ENCODE measurements at places on chromosomes 12 and 14. TPM values are rescaled to one million over a fixed set of nuclear protein-coding genes. Genes with fewer than 3 reads are reported as not detected.

Gene TC2N
- 18.4 TPM for total RNA-seq

Gene CLEC9A
- total RNA-seq = not detected

Gene BICDL1
- 15.5 TPM for total RNA-seq

Gene NID2
- total RNA-seq = 106 TPM

Gene USP15
- 62.7 TPM for total RNA-seq

Gene SSPN
- total RNA-seq = 8.5 TPM

Gene AICDA
- total RNA-seq = 0.30 TPM

Gene MYF5
- total RNA-seq = not detected

Gene ASPG
- 0.89 TPM for total RNA-seq

Gene OR6C2
- not detected for total RNA-seq

Gene OR2AP1
- total RNA-seq = not detected

Gene LUM
- 31.9 TPM for total RNA-seq

Gene FOXN4
- not detected for total RNA-seq

Gene ARHGAP9
- total RNA-seq = not detected

Gene SOX5
- 1.0 TPM for total RNA-seq

Gene PPP2R3C
- 36.5 TPM for total RNA-seq

Gene PXN
- 63.1 TPM for total RNA-seq

Gene PZP
- total RNA-seq = not detected

Gene CLMN
- total RNA-seq = 30.3 TPM

Gene SDS
- 0.25 TPM for total RNA-seq

Gene ACRBP
- 0.15 TPM for total RNA-seq

Gene CELA1
- not detected for total RNA-seq

Gene CAPZA3
- total RNA-seq = not detected

Gene GZMB
- total RNA-seq = not detected

Gene TNFAIP2
- 530 TPM for total RNA-seq

Gene AKAP5
- 16.3 TPM for total RNA-seq

Gene HOXC6
- 6.0 TPM for total RNA-seq

Gene GPRC5D
- total RNA-seq = not detected

Gene KRT6C
- not detected for total RNA-seq

Gene PIANP
- total RNA-seq = 0.15 TPM

Gene OASL
- 4.0 TPM for total RNA-seq

Gene NFE2
- not detected for total RNA-seq

Gene ADAM21
- 1.7 TPM for total RNA-seq

Gene TAS2R30
- total RNA-seq = 0.52 TPM

Gene MIP
- 0.15 TPM for total RNA-seq

Gene TSPAN8
- 1.7 TPM for total RNA-seq

Gene TM7SF3
- total RNA-seq = 119 TPM

Gene ZBTB42
- total RNA-seq = 7.6 TPM

Gene ZC2HC1C
- 4.7 TPM for total RNA-seq

Gene HCAR2
- total RNA-seq = under 0.01 TPM

Gene TAS2R14
- total RNA-seq = 7.1 TPM

Gene NUMB
- total RNA-seq = 17.7 TPM

Gene MUCL1
- not detected for total RNA-seq

Gene IFNG
- total RNA-seq = not detected

Gene RBM23
- total RNA-seq = 127 TPM

Gene C12orf60
- 2.3 TPM for total RNA-seq

Gene TAS2R7
- not detected for total RNA-seq

Gene RD3L
- not detected for total RNA-seq

Gene FLVCR2
- 3.4 TPM for total RNA-seq

Gene SERPINA10
- not detected for total RNA-seq

Gene CPNE6
- total RNA-seq = not detected

Gene LYZ
- not detected for total RNA-seq

Gene C3AR1
- total RNA-seq = 0.30 TPM
